ENCODE measurements at places on chromosomes 7 and 10.

GRCh38 chr10:17181751-17182150 lies 19.7 kb downstream of the TRDMT1 start:
- DNase-seq, result no peak

- no peak for DNase-seq
Measured at GRCh38 chr10:120891365-120891764, 40.2 kb downstream of the WDR11 start.

GRCh38 chr10:26310361-26310760 lies 93.8 kb downstream of the GAD2 start:
- no peak for DNase-seq

GRCh38 chr7:101206665-101207042 lies 5.8 kb upstream of the MOGAT3 start:
- DNase-seq, result no peak

DNA sequence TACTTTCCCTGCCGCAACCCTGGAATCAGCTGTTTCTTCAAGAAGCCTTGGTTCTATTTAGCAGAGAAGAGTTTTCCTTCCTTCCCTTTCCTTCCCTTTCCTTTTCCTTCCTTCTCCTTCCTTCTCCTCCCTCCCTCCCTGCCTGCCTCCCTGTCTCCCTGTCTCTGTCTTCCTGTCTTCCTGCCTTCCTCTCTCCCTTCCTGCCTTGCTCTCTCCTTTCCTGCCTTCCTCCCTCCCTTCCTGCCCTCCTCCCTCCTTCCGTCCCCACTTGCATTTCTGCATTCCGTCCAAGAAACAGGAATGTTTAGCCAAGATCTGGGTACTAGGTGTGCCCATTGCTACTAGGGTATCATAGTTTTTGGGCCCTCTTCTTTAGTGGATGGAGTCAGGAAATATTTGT lies 21.9 kb downstream of the SND1 start:
- DNase-seq, result no peak

GRCh38 chr7:11831736-11832495 lies at the start of gene THSD7A:
TSS of gene THSD7A (minus strand) at chr7:11832198. CDS start at chr7:11831946, 252 bp downstream.
- DNase-seq, result no peak

DNA sequence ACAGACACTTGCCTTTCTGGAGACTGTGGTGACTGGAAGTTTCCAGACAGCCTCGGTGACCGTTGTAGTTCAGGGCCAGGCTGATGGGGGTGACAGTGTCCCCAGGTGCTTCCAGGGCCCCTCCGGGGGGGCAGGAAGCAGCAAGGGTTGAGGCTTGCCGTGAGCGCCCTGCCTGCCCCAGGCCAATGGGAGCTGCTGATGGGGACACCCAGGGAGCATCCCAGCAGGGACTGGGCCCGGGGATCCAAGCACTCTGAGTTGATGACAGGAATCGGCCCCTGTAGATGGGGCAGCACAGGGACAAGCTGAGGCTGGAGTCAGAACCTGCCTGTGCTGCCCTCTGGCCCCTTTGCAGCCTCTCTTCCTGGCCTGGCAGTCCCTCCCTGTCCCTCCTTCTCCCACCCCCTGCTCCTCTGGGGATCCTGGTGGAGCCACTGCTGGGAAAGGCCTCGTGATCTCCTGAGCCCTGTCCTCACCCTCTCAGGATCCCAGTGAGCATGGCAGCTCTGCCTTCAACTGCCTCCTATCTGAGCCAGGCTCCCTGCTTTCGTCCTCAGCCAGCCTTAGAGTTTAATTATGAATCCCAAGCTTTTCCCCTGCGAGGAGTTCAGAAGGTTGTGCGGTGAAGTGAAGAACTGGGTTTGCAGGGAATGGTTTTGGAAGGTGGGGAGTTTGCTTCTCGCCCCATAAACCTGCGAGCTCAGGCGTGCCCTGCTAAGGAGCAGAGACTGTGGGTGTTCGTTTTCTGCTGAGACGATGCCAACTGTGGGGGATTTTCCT lies 84.7 kb downstream of the ADCY1 start:
- DNase-seq, result no peak

GRCh38 chr10:44233561-44234482 lies 151.1 kb downstream of the CXCL12 start:
- no peak for DNase-seq

DNA sequence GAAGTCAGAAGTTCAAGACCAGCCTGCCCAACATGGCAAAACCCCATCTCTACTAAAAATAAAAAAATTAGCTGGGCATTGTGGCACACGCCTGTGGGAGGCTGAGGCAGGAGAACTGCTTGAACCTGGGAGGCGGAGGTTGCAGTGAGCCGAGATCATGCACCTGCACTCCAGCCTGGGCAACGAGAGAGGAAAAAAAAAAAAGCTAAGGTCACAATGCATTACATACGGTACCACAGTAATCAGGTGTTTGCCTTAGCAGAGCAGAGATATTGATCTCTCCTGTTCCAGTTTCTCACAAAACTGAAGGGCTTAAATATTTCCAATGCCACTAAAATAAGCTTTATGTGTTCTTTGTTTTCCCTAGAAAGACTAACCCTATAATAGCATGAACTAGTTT lies 7.5 kb downstream of the PDZD8 start:
- no peak for DNase-seq

DNA sequence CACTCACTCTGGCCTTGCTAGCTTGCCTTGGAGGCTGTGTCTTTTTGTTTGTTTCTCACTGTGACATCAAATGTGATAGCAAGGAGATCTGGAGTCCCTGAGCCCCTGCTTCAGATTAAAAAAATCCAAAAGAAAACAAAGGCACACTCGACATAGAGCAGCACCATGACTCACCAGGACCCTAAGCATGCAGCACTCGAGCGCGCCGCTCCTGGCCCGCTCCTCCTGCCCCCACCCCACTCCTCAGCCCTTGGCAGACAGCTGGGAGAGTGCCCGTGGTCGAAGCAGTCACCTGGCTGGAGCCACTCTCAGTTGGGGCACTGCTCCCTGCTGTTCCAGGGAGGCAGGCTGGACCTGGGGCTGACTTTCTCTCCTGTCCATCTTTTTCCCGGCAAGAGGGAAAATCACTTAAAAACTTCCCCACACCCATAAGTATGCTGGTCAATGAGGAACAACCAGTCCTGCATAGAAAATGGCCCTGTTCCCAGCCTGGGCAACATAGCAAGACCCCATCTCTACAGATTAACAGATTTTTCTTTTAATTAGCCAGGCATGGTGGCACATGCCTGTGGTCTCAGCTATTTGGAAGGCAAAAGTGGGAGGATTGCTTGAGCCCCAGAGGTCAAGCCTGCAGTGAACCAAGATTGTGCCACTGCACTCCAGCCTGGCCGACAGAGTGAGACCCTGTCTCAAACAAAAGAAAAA lies 128.4 kb downstream of the PAXIP1 start:
- DNase-seq, result no peak

DNA sequence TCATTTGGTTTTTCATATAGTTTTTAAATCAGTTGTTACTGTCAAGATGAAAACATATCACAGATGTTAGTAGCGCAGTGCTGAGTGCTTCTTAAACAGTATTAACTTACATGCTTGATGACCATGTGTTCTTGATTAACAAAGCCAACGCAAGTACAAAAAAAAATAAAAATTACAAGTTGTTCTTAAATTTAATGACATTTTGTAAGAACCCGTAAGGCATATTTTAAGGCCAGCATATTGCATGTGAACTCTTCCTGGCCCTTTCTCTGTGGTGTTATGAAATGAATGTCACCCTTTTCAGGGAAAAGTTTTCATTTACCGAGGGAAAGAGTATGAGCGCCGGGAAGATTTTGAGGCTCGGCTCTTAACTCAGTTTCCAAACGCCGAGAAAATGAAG lies 140.4 kb upstream of the NPS start:
- no peak for DNase-seq

DNA sequence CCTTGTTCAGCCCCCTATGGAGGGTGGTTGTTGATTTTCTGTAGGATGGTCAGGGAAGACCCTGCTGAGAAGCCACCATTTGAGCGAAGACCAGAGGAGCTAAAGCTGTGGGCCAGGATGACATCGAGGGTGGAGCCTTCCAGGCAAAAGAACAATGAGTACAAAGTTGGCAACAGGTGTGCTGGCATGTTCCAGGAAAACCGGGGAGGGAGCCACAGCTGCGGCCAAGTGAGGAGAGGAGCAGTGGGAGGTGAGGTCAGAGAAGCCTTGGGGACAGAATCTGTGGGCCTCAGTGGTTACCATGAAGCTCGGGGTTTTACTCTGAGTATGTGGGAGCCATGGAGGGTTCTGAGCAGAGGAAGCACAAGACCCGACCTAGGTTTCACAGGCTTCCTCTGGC lies 75.6 kb upstream of the ZNF479 start:
- no peak for DNase-seq

DNA sequence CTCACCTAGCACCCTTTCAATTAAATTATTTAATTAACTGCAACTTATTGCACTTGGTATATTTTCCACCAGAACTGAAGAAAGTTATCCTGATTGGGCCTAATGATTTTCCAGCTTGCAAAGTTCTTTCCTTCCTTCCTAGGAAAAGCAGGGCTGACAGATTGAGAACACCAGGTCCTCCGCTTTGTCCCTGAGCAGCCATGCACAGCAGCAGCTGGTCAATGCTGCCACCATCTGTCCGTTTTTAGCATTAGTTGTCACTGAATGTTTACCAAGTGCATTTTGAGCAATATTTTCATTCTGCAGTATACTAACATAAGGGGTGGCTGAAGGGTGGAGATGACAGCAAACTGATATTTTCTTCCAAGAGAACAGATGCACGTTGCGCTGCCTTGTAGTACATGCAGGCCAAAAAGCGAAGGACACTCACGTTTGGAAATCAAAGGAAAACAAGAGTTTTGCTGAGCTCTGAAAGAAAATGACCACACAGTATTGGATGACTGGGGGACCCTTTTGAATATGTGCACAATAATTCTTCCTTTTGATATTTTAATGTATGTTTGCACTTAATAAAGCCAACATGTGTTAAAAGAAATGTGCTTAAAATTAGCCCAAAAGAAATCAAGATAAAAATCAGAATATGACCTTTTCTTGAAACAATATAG lies 248.8 kb upstream of the PTN start:
- no peak for DNase-seq

DNA sequence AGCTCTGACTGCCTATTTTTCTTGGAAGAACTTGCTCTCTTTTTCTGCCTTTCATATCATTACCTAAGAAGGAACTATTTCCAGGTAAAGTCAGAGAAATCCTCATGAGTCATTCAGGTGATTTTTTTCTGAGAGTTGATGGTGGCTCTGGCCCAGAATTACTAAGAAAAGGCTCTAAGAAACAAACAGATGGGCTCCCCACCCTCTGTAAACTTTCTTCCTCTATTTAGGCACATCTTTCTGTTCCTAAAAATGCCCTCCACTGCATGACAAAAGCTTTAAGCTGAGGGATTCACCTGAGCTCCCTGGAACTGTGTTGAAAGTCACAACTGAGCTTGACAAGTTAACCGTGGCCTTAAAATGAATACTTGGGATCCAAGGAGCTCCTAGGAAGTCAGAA lies 1.6 kb downstream of the OLAH start:
- no peak for DNase-seq

DNA sequence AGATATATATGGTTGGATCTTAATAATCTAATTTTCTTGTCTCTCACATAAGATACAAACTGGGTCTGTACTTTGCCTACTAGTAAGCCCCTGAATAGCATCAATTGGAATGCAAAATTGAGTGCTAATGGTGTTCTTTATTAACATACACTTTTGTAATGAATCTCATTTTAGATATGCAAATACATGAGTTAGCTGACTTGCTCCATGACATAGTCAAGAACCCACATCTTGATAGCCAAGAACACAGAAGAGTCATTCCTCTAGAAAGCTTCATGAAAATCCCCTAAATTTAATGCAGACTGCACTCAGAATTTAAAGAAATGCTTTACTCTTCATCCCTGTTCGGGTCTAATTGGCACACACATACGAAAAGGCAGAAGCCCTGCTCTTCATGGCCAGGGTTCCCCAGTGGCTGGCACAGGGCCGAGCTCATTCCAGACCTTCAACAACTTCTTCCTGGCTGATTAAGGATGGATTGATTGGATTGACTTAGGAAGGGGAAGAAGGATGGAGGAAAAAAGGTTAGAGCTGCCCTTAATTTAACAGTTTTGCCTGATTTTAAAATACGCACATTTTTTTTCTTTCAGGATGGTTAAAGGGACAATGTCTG lies 431.1 kb upstream of the KLF6 start:
- no peak for DNase-seq

DNA sequence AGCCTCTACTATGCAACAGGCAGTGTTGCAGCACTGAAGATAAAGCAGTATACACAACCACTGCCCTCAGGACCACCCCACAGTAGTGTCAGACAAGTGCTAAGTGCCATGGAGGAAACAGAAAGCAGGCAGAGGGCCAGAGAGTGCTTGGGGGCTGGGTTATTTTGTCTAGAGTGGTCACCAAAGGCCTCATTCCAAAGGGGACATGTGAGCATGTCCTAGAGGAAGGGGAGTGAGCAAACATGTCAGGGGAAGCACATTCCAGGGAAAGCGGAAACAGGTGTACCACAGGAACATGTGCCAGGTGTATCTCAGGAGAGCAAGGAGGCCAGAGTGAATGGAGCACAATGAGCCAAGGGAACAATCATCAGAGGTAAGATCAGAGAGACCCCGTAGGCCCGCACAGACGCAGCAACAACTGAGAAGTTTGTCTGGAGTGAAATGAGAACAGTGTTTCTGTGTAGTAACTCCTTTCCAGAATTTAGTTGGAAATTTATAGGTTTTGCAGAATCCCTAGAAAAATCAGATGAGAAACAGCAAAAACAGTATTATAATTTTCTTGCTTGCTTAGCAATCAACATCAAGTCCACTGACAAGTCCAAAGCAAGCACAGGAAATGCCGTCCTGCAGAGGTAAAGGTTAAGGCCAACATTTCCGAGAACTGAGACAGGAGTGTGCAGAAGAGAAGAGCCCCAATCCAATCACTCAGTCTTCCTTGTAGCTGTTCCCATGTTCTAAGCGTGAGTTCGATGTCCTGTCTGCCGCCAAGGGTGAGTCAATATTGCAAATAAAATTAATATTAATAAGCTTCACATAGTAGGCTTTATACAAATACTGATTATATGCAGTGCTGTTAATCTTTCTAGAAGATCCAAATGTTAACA lies 67.3 kb downstream of the SGMS1 start:
- no peak for DNase-seq

DNA sequence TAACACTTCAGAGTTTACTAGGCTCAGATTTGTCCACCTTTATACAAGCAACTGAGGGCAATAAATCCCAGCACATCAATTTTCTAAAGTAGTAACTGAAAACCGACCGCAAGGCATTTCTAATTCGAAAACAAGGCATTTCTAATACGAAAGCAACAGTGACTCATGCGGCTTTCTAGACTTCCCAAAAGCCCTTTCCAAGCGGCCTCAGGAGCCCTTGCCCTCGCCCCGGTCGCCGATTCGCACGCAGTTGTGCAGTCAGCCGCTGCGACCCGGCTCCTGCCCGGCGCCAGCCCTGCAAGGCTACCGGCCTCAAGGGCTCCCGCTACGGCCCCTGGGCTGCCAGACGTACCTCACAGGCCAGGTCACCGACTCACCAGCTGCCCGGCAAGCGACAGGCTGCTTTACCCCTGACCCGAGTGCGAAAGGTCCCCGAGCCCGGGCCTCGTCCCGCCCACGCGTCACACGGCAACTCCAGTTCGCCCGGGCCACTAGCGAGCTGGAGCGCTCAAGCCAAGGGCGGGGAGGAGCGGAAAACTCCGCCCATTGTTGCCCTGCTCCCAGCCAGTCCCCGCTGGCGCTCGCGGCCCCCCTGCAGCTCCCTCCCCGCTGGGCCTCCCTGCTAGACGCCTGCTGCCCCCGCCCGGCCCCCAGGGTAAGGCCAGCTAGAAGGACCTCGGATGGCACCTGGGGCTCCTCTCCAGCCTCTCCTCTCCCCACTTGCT lies 7.3 kb downstream of the NCOA4 start:
- DNase-seq, result peak; percentile 80

Data from activated CD4-positive, alpha-beta T cell treated with anti-CD3 and anti-CD28 coated beads, Interleukin-2, amount 10 ng/mL, durations not matched to agents 7 days and 5 days (primary cell).